CD4-positive, alpha-beta memory T cell (primary cell): ENCODE measurements at places on chromosomes 7 and 10. TPM values are rescaled to one million over a fixed set of nuclear protein-coding genes. Genes with fewer than 3 reads are reported as not detected.

SLC26A5 gene
- polyA plus RNA-seq: not detected

PNLIP gene
- polyA plus RNA-seq: not detected

SLC29A3 gene
- polyA plus RNA-seq: 8.5 TPM

MICU1 gene
- 25.7 TPM for polyA plus RNA-seq

COL17A1 gene
- polyA plus RNA-seq: not detected

HOXA5 gene
- not detected for polyA plus RNA-seq

ASL gene
- polyA plus RNA-seq: 15.2 TPM

GRCh38 chr10:50946991-50947781 is 61.8 kb upstream of the A1CF start:
- DNase-seq: no peak
- H3K27ac ChIP-seq: no peak overlapping the region
- H3K36me3 ChIP-seq: no peaks in the 10 kb centered on the region
- no peak overlapping the region for H3K4me3 ChIP-seq

- peak; percentile 39 for DNase-seq
- H3K27me3 ChIP-seq: no peaks in the 10 kb centered on the region
- H3K36me3 ChIP-seq: no peaks in the 10 kb centered on the region
- no peak overlapping the region for H3K27ac ChIP-seq
Observed at GRCh38 chr10:24465891-24466818, 257.2 kb downstream of the KIAA1217 start.

- peak; percentile 51 for DNase-seq
- H3K36me3 ChIP-seq: no peaks in the 10 kb centered on the region
- H3K4me1 ChIP-seq: peaks cover 14% of the 10 kb centered on the region
- H3K4me3 ChIP-seq: peak overlapping the region; percentile 73
Observed at GRCh38 chr7:87628780-87629569, 777 bp downstream of the RUNDC3B start.

DNA sequence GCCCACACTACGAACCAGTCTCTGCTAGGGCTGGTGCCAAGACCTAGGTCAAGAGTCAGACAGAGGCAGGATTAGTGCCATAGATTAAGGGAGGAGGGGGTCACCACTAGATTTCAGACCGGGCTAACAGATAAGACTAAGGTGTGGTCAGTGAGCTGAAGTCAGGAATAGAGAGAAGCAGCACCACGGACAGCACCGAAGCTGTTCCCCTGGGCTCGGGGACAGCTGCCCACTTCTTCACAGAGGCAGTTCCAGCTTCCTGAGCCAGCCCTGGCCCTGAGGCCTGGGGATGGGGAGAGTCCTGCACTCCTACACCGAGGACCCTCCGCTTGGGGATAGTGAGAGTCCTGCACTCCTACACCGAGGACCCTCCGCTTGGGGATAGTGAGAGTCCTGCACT is 11.2 kb upstream of the JAKMIP3 start:
- H3K27me3 ChIP-seq: no peaks in the 10 kb centered on the region
- no peak for DNase-seq
- H3K4me1 ChIP-seq: no peaks in the 10 kb centered on the region

DNA sequence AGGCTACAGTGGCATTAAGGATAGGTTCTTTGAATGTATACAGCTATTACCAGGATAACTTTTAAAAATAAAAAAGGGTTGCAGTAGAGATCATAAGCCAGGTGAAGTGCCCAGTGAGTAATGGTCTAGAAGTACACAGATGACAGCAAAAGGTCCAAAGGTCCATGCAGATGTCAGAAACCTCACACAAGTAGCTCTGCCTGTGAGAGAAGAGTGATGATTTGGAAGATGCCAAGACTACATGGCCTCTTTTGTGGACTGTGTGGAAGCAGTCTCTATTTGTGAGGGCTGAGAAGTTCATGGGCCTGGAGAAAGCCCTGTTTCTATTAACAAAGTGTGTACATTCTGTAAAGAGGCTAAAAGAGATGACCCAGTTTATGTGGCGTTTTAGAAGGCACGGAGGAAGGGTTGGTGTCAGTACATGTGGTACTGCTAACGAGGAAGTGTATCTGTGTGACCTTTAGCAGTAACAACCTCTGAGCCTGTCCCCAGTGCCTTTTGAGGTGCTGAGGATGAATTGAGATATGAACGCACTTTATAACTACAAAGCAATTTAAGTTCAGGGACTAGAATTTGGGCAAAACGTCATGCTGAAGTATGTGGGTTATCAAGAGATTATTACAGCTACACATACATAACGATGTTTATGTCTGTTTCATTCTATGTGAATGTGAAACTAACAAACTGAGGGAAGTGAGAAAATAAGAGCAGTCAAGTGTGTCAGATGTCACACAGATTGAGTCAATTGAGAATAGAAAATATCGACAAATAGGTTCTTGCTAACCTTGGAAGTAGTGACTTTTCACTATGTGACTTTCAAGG is 7.6 kb downstream of the CYCS start:
- H3K27me3 ChIP-seq: no peaks in the 10 kb centered on the region
- H3K4me3 ChIP-seq: no peak overlapping the region
- peaks cover 12% of the 10 kb centered on the region for H3K36me3 ChIP-seq
- no peak overlapping the region for H3K27ac ChIP-seq

GRCh38 chr10:74500816-74501215 is 325.6 kb upstream of the KAT6B start:
- no peaks in the 10 kb centered on the region for H3K36me3 ChIP-seq
- H3K27ac ChIP-seq: no peak overlapping the region
- H3K4me3 ChIP-seq: no peak overlapping the region
- no peaks in the 10 kb centered on the region for H3K4me1 ChIP-seq

DNA sequence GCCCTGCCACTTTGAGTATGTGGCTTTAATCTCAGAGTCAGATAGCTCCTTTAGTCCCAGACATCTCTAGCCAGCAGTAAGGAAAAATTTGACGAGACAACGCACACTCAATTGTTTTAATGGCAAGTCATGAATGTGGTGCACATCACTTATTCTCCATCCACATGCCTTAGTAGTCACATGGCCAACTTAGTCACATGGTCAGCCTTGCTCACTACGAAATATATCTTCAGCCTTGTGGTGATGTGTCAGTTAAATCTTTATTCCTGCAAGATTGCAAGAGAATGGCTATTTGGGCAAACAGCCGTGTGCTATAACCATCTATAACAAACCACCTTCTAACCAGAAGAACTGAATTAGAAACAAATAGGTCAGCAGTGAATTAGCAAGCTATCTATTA is 871.1 kb upstream of the CELF2 start:
- no peak overlapping the region for H3K27ac ChIP-seq
- no peaks in the 10 kb centered on the region for H3K27me3 ChIP-seq
- no peak overlapping the region for H3K4me3 ChIP-seq
- no peak for DNase-seq
- no peaks in the 10 kb centered on the region for H3K36me3 ChIP-seq
- no peaks in the 10 kb centered on the region for H3K4me1 ChIP-seq

- H3K4me1 ChIP-seq: peaks cover 13% of the 10 kb centered on the region
- no peaks in the 10 kb centered on the region for H3K36me3 ChIP-seq
- DNase-seq: no peak
- H3K4me3 ChIP-seq: no peak overlapping the region
Observed at GRCh38 chr10:48634198-48634983, 29.5 kb upstream of the ARHGAP22 start.

DNA sequence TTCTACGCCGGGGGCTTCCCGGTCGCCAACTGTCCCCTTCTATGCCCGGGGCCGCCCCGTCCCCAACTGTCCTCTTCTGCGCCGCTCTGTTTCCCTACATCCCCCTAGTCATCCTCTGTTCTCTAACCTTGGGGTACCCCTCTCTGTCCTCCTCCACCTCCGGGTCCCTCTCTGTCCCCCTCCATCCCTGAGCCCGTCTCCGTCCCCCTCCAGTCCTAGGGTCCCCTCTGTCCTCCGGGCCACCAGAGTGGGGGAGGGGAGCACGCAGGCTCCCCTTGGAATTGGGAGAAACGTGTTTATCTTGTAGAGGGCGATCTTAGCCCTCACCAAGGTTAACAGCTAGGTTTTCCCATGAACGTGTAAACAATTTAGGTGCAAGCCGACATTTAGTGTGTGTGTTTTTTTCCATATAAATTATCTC is 852 bp upstream of the KLF6 start:
- H3K4me1 ChIP-seq: peaks cover 18% of the 10 kb centered on the region
- peaks cover 12% of the 10 kb centered on the region for H3K36me3 ChIP-seq
- H3K27me3 ChIP-seq: no peaks in the 10 kb centered on the region
- H3K27ac ChIP-seq: peak overlapping the region; percentile 97
- H3K4me3 ChIP-seq: peak overlapping the region; percentile 75

- H3K4me1 ChIP-seq: no peaks in the 10 kb centered on the region
- no peaks in the 10 kb centered on the region for H3K27me3 ChIP-seq
- H3K36me3 ChIP-seq: no peaks in the 10 kb centered on the region
- H3K4me3 ChIP-seq: no peak overlapping the region
Observed at GRCh38 chr7:126286317-126286716, 966.4 kb downstream of the GRM8 start.

GRCh38 chr7:157703534-157704195 is 366.9 kb downstream of the DNAJB6 start:
- no peaks in the 10 kb centered on the region for H3K4me1 ChIP-seq
- no peak overlapping the region for H3K4me3 ChIP-seq
- no peak for DNase-seq
- H3K27ac ChIP-seq: no peak overlapping the region
- peaks cover 5% of the 10 kb centered on the region for H3K27me3 ChIP-seq

GRCh38 chr10:12412666-12413368 is 63.5 kb downstream of the CAMK1D start:
- no peaks in the 10 kb centered on the region for H3K4me1 ChIP-seq
- H3K4me3 ChIP-seq: no peak overlapping the region
- peak; percentile 55 for DNase-seq
- H3K27me3 ChIP-seq: no peaks in the 10 kb centered on the region

GRCh38 chr10:34816085-34816496 is 995 bp upstream of the PARD3 start:
- H3K27me3 ChIP-seq: peaks cover 14% of the 10 kb centered on the region
- DNase-seq: no peak
- no peaks in the 10 kb centered on the region for H3K36me3 ChIP-seq
- peaks cover 7% of the 10 kb centered on the region for H3K4me1 ChIP-seq
- H3K4me3 ChIP-seq: no peak overlapping the region
- no peak overlapping the region for H3K27ac ChIP-seq

DNA sequence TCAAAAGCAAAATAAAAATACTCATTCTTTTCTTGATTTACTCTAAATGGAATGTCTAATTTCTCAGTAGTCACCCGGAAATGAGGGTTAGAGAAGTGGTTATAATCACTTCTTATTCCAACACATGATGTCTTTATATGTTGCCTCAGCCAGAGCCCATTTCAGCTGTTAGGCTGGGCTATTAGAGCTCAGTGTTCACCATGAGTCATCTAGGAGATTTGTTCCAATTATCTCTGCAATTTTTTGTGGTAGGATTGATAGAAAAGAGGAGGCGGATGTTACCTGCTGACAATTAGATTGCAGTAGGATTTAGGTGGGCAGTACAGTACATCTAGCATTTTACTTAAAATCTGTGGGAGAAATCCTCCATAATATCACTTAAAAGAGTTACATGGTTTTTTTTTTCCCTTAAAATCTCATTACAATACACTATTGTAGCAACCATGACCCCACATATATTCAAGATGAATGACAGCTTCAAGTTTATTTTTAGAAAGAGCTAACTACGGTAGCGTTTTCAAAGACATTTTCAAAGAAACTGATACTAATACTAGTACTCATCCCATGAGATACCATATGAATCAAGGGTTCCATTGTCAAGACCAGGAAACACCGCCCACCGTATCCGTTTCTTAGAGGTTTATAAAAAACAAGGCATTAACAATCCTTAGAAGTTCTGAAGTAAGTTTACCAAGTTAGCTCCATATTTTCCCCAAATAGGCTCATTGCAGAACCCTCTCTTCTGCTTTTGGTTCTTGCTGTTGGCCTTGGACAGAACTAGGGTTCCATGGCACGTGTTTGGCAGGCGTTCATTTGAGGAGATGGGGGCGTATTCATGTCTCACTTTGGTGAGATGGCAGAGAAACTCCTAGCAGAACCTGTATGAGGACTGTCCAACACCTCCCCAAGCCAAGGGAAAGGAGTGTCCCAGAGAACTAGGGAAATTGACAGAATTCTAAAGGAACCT is 10.4 kb downstream of the CPA2 start:
- H3K27me3 ChIP-seq: no peaks in the 10 kb centered on the region
- no peaks in the 10 kb centered on the region for H3K36me3 ChIP-seq
- no peak overlapping the region for H3K27ac ChIP-seq
- no peak overlapping the region for H3K4me3 ChIP-seq
- H3K4me1 ChIP-seq: no peaks in the 10 kb centered on the region

DNA sequence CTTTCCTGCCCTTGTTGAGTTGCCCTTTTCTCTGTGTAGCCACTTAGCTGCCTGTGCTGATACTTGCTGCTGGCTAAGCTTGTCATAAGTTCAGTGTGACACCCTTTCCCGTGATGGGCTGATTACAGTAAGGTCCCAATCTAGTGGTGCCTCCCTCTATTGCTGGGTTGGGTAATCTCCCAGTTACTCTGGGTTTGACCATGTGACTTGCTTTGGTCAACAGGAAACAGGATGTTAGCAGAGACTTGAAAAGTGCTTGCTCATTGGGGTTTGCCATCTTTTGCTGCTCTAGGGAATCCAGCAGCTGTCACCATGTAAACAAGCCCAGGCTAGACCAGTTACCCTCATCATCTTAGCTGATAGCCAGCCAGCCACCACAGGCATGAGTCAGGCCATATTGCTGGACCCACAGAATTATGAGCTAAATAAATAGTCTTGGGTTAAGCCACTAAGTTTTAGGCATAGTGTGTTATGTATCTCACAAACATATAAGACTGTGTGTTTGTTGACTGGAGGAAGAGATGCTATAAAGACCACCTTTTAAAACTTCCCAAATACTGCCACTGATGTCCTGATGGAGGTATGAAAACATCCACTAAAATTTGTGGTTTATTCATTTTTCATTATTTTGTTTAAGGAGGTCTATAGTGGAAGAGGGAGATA is 4.0 kb upstream of the LEP start:
- no peaks in the 10 kb centered on the region for H3K36me3 ChIP-seq
- no peak for DNase-seq
- H3K27ac ChIP-seq: no peak overlapping the region
- H3K4me3 ChIP-seq: no peak overlapping the region
- H3K4me1 ChIP-seq: peaks cover 5% of the 10 kb centered on the region

DNA sequence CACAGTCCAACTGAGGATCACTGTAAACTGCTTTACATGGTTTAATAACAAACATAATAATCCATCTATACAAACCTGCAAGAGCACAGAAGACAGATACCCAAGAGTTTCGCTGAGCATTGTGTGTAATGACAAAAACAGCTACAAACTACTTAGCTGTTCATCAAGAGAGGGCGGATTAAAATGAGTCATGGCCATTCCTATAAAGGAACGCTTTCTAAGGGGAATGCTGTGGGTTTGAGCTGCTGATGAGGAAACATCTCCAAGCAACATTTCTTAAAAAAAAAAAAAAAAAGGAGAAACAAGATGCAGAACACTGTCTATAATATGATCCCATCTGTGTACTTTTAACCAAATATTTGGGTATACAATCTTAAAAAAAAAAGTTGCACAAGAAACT is 33.8 kb downstream of the VOPP1 start:
- no peak overlapping the region for H3K4me3 ChIP-seq
- H3K4me1 ChIP-seq: peaks cover 66% of the 10 kb centered on the region
- DNase-seq: no peak

DNA sequence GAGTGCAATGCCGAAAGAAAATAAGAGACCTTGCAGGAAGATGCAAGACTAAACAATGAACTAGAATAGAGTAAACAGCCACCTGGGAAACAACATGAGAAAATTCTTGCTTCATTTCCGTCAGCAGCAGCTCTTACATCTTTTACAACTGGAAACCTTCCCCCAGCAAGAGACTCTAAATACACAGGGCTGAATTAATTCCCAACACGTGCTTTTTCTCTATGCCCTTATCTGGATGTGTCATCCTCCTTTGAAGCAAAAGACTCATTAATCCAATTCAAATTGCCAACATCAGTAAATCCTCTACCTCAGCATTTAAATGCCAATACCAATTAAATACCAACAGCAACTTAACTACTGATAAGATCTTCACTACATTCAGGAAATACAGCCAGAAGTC is 99.0 kb upstream of the PDE1C start:
- H3K4me1 ChIP-seq: no peaks in the 10 kb centered on the region
- no peaks in the 10 kb centered on the region for H3K27me3 ChIP-seq
- DNase-seq: no peak
- H3K4me3 ChIP-seq: no peak overlapping the region
